Left lung (tissue), 14 donors: ENCODE measurements at places on chromosomes 5 and 9. TPM values are rescaled to one million over a fixed set of nuclear protein-coding genes. Genes with fewer than 3 reads are reported as not detected.

Gene SHISAL2B
- 0.45 TPM for total RNA-seq

DNA sequence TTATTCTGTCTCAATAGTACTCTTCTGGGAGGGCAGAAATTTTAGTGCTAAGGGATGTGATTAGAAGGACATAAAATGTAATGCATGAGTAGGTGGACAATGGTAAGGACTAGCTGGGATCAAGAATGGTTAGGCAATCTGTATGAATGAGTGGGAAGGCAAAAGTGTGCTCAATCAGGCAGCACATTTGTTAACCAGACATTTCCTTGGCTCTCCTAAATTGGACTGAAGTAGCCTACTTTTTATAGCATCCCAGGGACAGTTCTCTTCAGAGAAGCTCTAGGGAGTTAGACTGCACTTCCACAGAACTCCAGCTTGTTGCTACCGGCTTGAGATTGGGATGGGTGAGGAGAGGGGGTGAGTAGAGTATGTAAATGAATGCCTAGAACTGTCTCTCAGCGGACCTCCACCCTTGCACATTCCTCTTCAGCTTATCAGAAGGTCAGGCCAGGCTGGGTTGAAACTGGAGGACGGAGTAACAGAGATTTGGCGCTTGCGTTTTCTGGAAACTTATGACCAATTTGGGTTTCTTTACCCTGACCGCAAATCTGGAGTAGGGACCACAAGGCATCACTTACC is 19.0 kb upstream of the ARL14EPL start:
- no peaks in the 10 kb centered on the region for H3K36me3 ChIP-seq
- DNase-seq = no peak
- H3K4me3 ChIP-seq = no peak overlapping the region
- H3K27ac ChIP-seq = no peak overlapping the region
- H3K4me1 ChIP-seq = no peaks in the 10 kb centered on the region

DNA sequence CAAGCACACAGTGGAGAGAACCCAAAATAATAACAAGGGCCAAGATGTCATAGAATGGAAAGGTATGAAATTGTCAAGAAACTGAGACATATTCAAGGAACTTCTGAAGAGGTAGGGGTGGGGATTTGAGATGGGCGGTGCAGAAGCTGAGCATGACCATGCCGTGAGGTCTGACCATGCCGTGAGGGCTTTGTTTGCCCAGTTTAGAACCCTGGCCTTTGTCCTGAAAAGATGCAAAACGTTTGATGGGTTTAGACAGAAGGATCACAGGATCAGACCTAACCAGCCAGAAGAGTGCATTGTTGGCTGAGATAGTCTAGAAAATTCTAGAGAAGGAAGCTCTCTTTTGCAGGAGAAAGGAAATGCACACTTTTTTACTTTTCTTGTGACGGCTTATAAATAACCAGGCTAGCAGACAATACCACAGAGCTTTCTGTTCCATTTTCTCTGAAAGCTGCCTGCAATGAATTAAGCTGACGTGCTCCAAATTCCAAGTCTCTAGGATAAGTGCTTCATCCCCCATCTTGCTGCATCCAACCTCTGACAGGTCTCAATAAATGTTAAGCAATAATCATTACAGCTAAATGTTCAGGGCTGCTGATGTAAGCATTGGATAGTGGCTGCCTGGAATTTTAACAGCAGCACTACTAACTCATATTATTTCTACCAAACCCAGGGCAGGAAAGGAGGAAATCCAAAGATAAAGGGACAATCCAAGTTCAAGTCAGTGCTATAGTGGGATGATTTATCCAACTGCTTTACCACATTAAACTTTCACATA is 110.9 kb upstream of the IL6ST start:
- H3K36me3 ChIP-seq = no peaks in the 10 kb centered on the region
- H3K4me1 ChIP-seq = no peaks in the 10 kb centered on the region
- no peak overlapping the region for H3K4me3 ChIP-seq
- DNase-seq = no peak
- no peaks in the 10 kb centered on the region for H3K27me3 ChIP-seq

- H3K36me3 ChIP-seq = no peaks in the 10 kb centered on the region
- H3K4me1 ChIP-seq = no peaks in the 10 kb centered on the region
- no peak overlapping the region for H3K4me3 ChIP-seq
- H3K27ac ChIP-seq = no peak overlapping the region
These were observed 199.3 kb upstream of the ACTBL2 start for GRCh38 chr5:57681942-57682341.

DNA sequence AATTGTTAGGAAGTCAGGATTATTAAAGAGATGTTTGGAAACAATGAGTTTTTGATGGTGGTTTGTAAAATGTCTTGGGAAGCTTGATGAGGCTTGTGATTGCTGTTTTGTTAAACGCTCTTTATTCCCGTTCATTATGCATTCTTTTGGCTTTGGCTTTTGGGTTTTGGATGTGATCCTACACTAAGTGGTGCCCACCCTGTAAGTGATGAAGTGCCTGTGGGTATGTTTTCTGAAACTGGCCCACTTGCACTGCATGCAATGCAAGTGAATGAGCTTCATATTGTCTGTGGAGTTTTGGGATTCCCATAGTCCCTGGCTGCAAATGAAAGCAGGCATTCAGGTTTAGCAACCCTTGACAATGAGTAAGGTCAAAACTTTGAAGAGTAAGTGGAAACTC is 1035.5 kb upstream of the WWC1 start:
- no peak overlapping the region for H3K4me3 ChIP-seq
- H3K27ac ChIP-seq = no peak overlapping the region
- no peaks in the 10 kb centered on the region for H3K27me3 ChIP-seq
- no peak for DNase-seq
- H3K36me3 ChIP-seq = no peaks in the 10 kb centered on the region
- H3K4me1 ChIP-seq = no peaks in the 10 kb centered on the region
